ENCODE measurements at places on chromosomes 7 and 10.
A peak's percentile ranks its signal among the peaks of the same experiment; 100 is the strongest.

DNA sequence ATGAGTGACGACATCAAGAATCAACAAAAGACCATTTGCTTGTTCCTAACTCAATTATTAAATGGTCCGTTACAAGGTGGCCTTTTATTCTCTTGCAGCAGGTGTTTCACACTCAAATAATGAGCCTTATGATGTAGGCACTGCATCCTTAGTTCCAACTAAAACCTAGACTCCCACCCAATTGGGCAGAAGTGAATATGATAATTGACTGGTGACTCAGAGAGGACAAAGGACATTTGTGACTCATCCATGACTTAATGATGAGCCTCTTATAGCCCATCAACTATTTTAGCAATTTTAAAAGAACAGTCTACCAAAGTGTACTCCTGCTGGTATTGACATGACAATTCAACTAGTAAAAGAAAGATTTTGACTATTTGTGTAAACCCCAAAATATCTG, 1027.8 kb upstream of the PHF14 start:
- no peak for DNase-seq

GRCh38 chr10:89662596-89662995, 17.6 kb upstream of the PANK1 start:
- DNase-seq: no peak

GRCh38 chr7:2452074-2452507, 24.1 kb downstream of the GRIFIN start:
- DNase-seq: no peak

DNA sequence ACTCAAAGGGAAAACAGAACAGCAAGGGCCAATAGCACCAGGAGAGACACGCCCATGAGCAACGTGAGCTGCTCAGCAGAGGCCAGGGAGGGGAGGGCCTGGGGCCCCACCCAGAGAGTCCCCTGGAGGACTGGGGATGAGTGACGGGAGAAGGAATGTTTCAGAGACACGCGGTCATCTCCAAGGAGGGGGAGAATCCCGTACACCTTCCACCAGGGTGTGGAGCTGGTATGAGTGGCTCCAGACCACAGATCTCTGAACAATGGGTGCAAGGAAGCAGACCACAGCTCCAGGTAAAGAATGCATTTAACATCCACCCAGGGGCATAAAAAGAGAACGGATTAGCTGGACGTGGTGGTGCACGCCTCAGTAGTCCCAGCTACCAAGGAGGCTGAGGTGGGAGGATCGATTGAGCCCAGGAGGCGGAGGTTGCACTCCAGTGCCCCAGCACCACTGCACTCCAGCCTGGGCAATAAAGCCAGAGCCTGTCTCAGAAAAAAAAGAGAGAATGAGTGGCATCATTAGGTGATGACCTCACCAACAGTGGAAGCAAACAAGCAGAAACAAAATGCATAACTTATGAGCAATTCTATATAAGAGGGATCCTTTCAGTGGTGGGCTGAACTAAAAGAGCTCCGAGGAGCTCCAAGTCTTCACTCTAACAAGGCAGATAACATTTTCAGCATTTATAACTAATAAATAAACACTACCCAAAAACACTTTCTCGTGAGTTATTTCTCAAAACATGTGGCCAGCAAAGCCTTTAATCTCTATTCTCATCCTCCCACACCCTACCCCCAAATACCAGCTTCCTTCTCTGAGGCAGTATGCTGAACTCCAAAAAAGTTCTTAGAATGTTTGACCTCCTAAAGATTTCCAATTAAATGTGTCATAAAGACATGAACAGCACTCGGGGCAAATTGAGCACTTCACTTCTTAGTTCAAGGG, 12.5 kb downstream of the PSAP start:
- DNase-seq: no peak

- no peak for DNase-seq
Measured at GRCh38 chr7:9961161-9961922, 1012.3 kb upstream of the PHF14 start.

GRCh38 chr7:100444311-100445278, 8.3 kb upstream of the PPP1R35 start:
- DNase-seq: no peak

DNA sequence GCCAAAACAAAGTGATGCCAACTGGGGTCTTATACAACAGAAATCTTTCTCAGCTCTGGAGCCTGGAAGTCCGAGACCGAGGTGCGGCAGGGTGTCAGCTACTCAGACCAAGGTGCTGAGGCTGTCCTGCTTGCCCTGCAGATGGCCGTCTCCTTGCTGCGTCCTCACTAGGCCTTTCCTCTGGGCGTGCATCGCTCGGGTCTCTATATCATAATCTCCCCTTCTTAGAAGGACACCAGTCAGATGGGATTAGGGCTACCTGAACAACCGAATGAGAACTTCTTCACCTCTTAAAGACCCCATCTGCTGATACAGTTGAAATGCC, 244.7 kb downstream of the EBF3 start:
- DNase-seq: no peak

DNA sequence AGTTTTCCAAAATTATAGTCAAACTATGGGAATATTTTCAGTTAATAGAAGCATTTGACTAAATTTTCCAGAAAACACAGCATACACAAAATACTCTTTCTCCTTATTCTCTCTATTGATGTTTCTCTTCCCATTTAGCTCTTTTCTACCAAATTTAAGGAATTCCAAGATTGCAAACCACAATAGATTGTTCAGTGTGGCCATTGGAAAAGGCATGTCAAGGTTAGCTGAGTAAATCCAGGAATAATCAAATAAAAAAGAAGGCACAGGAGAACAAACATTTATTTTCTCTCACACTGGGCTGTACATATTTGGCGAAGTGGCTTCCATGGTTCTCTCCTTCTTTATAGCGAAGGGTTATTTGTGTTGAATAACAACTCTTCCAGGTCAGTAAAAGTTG, 117.3 kb downstream of the THSD7A start:
- DNase-seq: no peak

GRCh38 chr10:70905071-70906021, 17.0 kb upstream of the PCBD1 start:
- DNase-seq: no peak

DNA sequence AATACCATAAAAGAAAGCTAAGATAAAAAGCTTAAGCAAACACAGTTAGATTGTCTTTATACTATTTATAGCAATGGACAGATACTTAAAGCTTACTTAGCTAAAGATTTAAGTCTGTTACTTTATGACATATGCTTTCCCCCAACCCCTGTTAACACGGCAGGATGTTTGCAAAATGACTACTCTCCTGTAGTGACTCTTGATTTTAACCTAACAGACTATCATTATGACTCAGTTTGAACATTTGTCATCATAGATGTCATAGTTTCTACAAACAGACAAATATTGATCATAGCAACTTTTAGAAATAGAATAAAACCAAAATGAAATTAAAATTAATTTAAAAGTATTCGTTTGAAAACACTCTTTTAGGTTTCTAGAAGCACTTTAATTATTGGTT, 7.8 kb upstream of the COMMD3 start:
- DNase-seq: no peak

DNA sequence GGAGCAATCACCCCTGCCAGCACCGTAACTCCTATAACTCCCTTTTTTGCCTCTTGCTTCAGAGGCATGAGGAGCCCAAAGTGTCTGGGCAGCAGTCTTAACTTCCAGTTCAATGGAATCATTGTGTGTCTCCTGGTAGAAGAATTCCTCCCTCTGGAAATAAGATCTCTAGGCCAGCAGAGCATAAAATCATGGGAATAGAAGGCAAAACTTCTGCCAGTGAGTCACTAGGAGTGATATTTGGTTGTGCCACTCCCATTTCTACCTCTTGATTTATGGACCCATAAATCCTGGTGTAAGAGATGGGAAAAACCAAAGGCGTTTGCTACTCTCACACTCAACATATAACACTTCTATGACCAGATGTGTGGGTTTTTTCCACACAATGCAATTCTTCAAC, 104.9 kb upstream of the FAM180A start:
- peak; percentile 18 for DNase-seq

GRCh38 chr7:50455658-50456057, 5.5 kb upstream of the FIGNL1 start:
- DNase-seq: no peak

- no peak for DNase-seq
Measured at GRCh38 chr7:50783801-50784507, 1.3 kb upstream of the GRB10 start.

DNA sequence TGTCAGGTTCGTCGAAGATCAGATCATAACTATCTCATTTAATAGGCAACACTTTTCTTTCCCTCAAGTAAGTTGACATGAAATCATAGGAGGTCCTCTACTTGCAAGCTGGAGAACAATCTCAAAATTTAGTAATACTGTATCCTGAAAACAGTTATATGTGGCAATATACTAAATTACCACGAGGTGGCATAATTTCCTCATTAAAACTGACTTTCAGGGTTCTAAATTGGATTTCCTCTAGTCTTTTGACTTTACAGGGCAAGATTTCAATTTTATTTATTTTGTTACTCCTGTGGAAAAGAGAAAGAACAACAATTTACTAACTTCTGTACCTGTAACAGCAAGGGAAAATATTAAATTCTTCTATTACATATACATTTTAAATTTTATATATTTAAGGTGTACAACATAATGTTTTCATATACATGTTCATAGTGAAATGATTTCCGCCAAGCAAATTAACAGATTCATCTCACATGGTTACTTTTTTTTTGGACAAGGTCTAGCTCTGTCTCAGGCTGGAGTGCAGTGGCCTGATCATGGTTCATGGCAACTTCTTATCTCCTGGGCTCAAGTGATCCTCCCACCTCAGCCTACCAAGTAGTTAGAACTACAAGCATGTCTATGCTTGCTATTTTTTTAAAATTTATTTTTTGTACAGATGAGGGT, 53.4 kb upstream of the CYP2C18 start:
- peak; percentile 21 for DNase-seq

DNA sequence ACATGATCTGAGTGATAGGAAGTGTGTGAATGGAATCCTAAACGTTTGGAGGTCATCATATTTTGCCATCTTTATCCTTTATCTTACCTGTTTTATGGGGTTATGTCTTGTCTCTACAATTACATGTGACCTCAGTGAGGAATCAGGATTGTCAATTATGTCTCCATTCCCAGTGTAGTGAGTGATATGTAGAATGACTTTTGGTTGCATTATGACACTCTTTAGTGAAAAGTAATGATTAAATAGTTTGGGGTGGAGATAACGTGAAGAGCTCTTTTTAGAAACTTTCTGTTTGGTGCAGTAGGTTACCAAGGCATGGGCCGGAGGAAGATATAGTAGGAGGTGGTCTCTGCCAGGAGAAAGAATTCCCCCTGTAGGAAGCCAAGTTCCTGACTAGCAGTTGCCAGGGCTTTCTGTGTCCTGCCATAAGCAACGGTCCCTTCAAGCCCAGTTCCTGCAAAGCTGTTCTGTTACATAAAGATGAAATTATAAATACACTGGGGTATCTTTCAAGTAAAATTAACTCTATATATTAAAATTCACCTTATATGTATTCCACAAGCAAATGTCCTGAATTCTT, 228.2 kb downstream of the NSUN6 start:
- no peak for DNase-seq

DNA sequence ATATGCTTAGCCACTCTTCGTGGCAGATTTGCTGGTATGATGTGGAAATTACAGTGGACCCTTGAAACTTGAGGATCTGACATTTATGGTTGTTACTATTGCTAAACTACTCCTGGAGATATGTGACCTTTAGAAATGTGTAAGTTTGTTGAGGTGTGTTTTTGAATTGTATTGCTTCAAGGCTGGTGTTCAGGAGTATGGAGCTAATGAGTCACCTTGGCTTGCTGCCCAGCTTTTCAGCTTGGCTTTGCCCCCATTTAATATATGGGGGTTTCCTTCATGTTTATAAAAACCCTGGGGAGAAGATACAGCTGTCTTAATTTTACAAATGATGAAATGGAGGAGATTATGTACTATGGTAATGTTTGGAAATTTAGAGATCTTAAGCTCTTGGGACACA, 11.6 kb downstream of the HBP1 start:
- peak; percentile 10 for DNase-seq

GRCh38 chr10:31751051-31751737, 177.4 kb downstream of the ARHGAP12 start:
- DNase-seq: no peak

- peak; percentile 78 for DNase-seq
Measured at GRCh38 chr10:101032637-101033224, 1.7 kb downstream of the SFXN3 start.
